ENCODE measurements at places on chromosomes 1 and 21.
A peak's percentile ranks its signal among the peaks of the same experiment; 100 is the strongest.

DNA sequence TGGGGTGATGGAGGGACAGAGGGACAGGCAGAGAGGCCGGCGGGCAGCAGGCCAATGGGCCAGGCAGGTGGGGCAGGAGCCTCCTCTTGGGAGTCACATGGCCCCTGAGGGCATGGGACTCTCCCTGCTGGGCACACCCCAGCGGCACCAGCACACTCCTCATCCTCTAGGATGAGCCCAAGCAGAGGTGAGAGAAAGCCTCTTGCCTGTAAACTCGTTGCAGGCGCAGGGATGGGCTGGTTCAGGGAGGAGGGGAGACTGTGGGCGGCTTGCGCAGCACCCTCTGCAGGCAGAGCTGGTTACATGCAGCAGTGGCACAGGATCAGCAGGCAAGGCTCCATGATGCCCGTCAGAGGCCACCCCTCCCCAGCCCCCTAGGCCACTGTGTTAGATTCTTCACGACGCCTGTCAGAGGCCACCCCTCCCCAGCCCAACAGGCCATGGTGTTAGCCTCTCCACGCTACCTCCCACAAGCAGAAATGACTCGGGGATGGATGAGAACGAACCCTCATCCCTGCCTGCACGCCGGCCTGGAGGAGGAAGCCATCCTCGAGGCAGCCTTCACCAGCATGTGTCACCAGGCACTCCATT is 209.7 kb upstream of the VAMP3 start:
- DNase-seq, result no peak

- no peak for DNase-seq
Measured at GRCh38 chr1:39539252-39539790, 37.3 kb downstream of the PABPC4 start.

- DNase-seq, result no peak
Measured at GRCh38 chr1:247435030-247435758, 19.2 kb downstream of the NLRP3 start.

DNA sequence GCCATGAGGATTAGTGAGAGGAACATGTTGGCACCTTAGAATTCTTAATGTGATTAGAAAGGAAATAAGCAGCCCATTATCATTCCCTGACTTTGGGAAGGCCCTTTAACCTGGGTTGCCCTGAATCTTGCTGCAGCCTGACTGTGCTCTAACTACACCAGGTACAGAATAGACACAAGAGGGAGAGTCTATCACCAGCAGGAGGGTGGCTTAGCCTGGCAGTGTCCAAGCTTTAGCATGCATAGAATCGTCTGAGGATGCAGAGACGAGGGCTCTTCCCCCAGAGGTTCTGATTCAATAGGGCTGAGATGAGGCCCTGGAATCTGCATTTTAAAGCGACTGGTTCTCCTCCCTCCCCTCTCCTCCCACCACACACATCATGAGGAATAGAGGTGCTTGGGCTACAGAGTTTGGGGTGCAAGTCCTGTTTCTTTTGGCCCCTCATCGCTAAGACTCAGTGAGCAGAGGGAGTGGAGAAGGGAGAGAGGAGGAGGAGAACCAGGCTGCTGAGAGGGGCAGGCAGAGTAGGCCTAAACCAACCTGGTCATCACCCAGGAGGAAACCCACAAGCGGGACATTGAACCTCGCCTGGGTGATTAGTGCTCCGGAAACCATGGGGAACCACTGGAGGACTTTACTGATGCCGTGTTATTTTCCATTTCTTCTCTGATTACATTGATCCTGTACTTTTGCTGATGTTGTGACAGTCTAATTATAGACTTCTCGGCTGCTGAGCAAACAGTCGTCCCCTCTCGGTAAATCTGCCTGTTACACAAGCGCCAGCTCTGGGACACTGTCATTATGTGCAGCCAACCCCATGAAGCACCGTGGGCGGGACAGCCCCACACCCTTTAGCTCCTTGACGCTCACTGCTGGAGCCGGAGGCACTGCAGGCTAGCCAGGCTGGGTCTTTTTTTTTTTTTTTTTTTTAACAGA is 6.3 kb upstream of the TENT5C start:
- no peak for DNase-seq

- DNase-seq, result no peak
Measured at GRCh38 chr1:20250340-20250989, 40.2 kb upstream of the VWA5B1 start.

- no peak for DNase-seq
Measured at GRCh38 chr1:240232530-240232929, 140.8 kb downstream of the FMN2 start.

DNA sequence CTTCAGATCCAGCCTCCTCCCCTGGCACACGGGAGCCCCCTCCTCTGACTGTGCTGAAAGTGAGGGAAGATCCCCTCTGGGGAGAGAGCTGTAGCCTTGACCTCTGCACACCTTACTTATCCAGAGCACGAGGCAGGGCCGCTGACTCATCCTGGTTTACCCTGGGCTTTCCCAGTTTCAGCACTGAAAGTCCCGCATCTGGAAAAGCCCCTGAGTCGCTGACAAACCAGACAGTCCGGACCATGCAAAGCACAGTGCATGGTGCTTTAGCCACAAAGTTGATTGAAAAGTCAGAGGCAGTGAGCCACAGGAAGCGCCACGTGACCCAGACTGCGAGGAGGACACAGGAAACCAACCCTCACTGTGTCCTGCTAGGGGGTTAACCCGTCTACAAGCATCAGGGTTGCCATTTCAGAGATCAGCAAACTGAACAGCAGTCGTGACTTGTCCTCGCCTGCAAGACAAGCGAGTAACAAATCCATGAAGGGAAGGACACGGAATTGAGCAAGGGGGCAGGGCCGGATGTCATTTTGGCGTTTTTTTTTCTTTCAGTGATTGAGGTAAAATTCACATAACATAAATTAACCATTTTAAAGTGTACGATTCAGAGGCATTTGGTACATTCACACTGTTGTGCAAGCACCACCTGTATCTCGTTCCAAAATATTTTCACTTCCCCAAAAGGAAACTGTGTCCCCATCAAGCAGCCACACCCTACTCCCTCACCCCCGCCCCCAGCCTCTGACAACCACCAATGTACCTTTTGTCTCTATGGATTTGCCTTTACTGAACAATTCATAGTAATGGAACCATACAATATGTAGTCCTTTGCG is 19.9 kb upstream of the IFNGR2 start:
- peak; percentile 54 for DNase-seq

GRCh38 chr1:179327679-179328078 is 34.1 kb downstream of the SOAT1 start:
- no peak for DNase-seq

DNA sequence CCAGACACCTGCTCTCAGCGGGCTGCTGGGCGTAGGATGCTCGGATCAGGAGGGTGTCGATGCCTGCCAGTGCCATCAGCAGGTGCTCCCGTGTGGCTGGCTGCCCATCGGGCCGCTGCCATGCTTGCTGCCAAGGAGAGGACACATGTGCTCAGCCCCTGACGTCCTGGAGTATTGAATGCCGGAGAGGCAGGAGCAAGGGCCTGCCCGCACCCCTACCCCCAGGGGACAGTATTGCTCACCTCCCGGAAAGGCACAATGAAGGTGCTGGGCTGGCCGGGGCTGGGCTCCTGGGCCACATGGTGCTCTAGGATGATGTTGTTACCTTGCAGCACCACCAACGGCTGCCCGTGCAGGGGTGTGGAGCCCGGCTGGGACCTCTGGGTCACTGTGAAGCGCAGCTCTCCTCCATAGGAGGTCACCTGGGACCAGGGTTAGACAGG is 61.5 kb downstream of the HSPG2 start:
- no peak for DNase-seq

DNA sequence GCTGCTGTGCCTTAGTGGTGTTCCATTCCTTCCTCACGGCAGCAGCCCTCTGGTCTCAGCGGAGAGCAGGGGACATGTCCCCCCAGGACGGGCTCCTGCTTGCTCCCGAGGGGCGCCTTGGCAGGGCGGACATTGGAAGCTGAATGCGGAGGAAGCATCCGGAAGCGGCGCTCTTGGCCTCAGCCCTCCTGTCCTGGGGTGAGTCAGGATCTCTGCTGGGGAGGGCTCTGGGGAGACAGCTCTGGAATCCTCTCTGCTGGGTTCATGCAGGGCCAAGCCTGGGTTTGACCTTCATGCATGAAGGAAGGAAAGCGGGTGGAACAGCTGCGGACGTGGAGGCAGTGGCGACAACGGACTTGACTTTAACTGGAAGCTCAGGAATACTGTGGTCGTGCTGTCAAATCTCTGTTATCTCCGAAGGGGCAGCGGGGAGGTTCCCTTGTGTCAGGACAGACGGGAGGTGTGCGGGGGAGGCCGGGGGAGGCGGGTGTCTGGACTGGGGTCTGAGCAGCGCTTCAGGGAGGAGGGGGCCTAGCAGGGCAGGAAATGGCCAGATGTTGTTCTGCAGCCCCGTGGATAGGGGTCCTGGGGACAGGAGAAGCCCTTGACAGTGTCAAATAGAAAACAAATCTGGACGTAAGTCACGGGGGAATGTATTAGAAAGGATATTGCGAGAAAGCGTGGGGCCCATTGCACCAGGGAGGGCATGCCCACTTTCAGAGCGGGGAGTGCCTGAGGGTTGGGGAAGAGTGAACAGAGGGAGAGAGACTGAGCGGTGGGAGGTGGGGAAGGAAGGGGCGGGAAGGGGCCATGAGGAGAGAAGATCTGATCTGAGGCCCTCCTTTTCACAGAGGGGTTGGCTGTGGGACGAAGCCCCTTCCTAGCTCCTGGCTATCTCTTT is 26.6 kb downstream of the CRYAA start:
- DNase-seq, result no peak

DNA sequence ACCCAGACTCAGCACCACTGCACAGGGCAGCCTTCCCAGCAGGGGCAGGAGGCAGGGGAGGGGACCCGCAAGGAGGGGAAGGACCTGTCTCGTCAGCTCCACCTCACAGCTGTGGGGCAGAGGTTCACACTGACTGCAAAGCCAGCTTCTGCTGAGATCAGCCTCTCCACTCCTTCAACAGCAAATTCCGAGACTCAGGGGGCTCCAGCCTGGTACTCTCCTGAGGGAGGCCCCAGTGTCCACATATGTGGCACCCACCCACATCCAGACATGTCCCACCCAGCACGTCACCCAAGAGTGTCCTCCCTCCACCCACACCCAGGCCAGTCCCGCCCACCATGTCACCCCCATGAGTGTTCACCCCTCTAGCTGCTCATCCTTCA is 329.5 kb downstream of the NPHP4 start:
- no peak for DNase-seq

DNA sequence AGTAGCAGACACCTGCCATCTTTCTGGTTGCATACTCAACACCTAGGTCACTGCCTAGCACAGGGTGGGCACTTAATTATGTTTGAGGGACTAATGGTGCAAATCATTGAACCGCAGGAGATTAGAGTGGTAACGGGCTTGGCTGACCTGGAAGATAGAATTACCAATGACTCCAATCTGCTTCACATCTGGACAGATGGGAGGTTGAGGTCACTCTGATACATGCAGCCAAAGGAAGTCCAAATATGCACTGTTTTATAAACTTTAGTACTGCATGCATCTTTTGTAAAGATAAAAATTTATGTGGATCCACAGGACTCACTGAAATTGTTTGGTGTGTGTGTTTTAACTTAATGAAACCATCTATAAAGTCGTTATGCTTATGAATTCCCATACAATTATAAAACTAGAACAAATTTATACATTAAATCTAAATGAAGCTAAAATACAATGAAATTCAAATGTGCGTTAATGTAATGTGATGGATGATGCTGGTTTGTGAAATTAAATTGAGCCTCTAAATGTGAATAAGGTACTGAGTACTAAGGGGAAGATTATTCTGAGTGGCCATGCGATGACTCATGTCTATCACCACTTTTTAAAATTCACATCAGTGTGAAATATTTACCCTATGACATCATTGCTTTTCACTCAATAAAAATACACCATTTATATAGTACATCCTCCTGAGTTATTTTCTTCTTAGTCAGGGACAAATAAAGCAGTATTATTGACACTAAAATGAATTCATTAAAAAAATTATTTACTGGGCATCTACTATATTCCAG is 224.7 kb upstream of the FAM78B start:
- DNase-seq, result no peak

GRCh38 chr1:22847709-22848108 is 125.0 kb downstream of the LACTBL1 start:
- DNase-seq, result no peak

DNA sequence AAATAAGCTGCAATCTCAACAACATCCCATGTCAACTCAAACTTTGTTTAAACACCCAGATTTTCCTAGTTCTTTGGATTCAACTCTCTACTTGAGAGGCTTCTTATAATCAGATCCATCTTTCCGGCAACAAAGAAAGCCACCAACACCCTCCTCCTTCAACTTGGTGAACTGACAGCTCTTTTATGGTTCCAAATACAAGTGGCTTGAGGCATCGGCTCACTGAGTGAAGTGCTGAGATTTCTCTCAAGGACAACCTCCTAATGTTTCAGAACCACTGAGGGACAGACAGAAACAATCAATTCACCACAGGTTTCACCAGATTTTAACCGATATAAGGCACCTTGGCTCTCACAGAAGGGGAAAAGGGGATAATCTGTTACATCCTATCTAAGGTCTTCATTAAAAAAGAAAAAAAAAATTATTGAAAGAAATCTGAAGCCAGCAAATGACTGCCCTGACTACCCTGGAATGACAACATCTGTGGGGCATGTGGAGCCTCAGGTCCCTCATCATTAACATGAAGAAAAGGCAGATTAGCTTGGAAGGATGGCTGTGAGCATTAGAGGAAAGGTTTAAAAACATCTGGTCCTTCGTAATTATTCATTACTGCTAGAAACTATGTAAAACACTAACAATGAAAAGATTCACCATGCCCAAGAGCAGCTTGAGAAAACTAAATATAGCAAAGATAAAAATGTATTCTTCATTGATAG is 50.9 kb downstream of the PTPN14 start:
- no peak for DNase-seq

DNA sequence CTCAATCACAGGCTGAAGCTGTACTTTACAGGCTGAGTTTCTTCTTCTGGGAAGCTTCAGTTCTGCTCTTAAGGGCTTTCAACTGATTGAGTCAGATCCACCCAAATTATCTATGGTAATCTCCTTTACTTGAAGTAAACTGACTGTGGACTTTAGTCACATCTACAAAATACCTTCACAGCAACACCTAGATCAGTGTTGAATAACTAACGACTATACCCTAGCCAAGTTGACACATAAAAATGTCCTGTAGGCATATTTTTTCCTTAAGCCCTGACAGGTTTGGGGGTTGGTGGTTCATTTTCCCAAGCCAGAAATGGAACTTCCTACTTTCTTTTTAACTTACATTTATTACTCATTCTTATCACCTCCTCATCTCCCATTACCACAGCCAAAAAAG is 42.9 kb upstream of the PRKACB start:
- DNase-seq, result no peak

DNA sequence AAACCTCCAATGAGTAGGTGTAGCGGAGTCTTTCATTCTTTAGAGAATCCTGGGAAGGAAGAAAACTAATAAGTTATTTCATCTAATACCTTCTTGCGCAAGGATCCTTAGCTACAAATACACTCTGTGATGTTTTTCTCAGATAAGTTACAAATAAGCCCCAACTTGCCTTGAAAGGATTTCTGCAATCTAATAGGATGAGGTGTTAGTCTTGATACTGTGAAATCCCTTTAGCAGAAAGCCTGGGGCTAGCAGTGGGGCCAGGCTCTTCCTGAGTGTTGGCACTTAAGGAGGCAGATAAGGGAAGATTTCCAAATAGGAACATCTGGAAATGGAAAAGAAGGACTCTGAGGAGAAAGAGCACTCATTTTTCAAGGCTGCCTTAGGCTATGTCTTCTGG is 168.0 kb upstream of the DAB1 start:
- DNase-seq, result no peak

Measured in stimulated activated CD4-positive, alpha-beta T cell treated with anti-CD3 and anti-CD28 coated beads, Interleukin-1b, Interleukin-23, amount 100 ng/mL, for 1 hour (primary cell).